Subcutaneous preadipocyte (primary cell): ENCODE measurements at places on chromosomes 12 and 14. TPM values are rescaled to one million over a fixed set of nuclear protein-coding genes. Genes with fewer than 3 reads are reported as not detected.

The LRFN5 gene
- total RNA-seq, result 1.4 and 6.6 TPM in 2 replicates

The RPL41 gene
- total RNA-seq, result 1,499 and 3,572 TPM in 2 replicates

The KITLG gene
- 27.9 and 45.7 TPM in 2 replicates for total RNA-seq

The KRT6C gene
- total RNA-seq, result not detected in 2 replicates

The CD163 gene
- total RNA-seq, result under 0.01 TPM in 2 replicates

The STXBP6 gene
- 22.0 and 23.7 TPM in 2 replicates for total RNA-seq

The IL22 gene
- total RNA-seq, result not detected in 2 replicates

The NOVA1 gene
- total RNA-seq, result 28.0 and 36.4 TPM in 2 replicates

The RERG gene
- total RNA-seq, result not detected in 2 replicates

The SERPINA10 gene
- total RNA-seq, result not detected in 2 replicates

The IRF9 gene
- total RNA-seq, result 38.3 and 59.5 TPM in 2 replicates

The PMCH gene
- not detected in 2 replicates for total RNA-seq

The CKAP4 gene
- 111 and 139 TPM in 2 replicates for total RNA-seq

The COX8C gene
- total RNA-seq, result not detected in 2 replicates
